ENCODE measurements at places on chromosomes 7 and 10. TPM values are rescaled to one million over a fixed set of nuclear protein-coding genes. Genes with fewer than 3 reads are reported as not detected.

Gene UPP1
- 85.1 TPM for total RNA-seq

Gene PTN
- total RNA-seq = not detected

Gene ADAM22
- total RNA-seq = 0.06 TPM

Gene HTR5A
- not detected for total RNA-seq

Gene EDRF1
- total RNA-seq = 17.6 TPM
